ENCODE measurements at places on chromosomes 2 and 18. TPM values are rescaled to one million over a fixed set of nuclear protein-coding genes. Genes with fewer than 3 reads are reported as not detected.
A peak's percentile ranks its signal among the peaks of the same experiment; 100 is the strongest.

SPDYA gene
- 0.28 TPM for total RNA-seq

NT5C1B gene
- not detected for total RNA-seq

B3GNT7 gene
- not detected for total RNA-seq

MAIP1 gene
- 31.8 TPM for total RNA-seq

GRCh38 chr2:76938153-76938552 lies 584.0 kb downstream of the LRRTM4 start:
- H3K36me3 ChIP-seq = no peaks in the 10 kb centered on the region
- no peaks in the 10 kb centered on the region for H3K4me1 ChIP-seq
- H3K4me3 ChIP-seq = no peak overlapping the region

GRCh38 chr18:28404694-28405093 lies 227.8 kb upstream of the CDH2 start:
- no peak for DNase-seq
- no peaks in the 10 kb centered on the region for H3K36me3 ChIP-seq
- no peaks in the 10 kb centered on the region for H3K27me3 ChIP-seq
- no peak overlapping the region for H3K4me3 ChIP-seq

GRCh38 chr18:36328916-36329315 lies 31.4 kb downstream of the FHOD3 start:
- no peak overlapping the region for H3K27ac ChIP-seq
- H3K36me3 ChIP-seq = no peaks in the 10 kb centered on the region
- DNase-seq = no peak
- no peak overlapping the region for H3K4me3 ChIP-seq

DNA sequence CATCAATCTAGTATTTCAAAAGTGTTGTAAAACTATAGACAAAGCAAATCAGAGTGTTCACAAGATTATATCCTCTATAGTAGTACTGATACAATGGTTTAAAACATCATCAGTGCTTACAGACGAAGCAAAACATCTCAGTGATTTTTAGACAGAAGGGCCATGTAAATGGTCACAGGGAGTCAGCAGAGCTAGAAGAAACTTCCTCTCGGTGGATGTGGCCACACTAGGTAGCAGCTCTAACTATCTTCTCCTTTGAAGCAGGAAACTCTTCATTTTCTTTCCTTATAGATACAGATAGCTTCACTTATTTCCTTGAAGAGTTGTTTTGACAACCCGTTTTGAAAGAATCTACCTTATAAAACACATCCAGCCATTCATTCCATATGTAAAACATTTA lies 80.4 kb upstream of the CD226 start:
- H3K4me3 ChIP-seq = no peak overlapping the region
- no peak for DNase-seq
- peaks cover 28% of the 10 kb centered on the region for H3K36me3 ChIP-seq

GRCh38 chr2:230913406-230914143 lies 11.5 kb downstream of the GPR55 start:
- DNase-seq = peak; percentile 25
- H3K36me3 ChIP-seq = no peaks in the 10 kb centered on the region
- no peak overlapping the region for H3K27ac ChIP-seq
- no peaks in the 10 kb centered on the region for H3K27me3 ChIP-seq
- H3K4me3 ChIP-seq = no peak overlapping the region

- no peak overlapping the region for H3K4me3 ChIP-seq
- peaks cover 4% of the 10 kb centered on the region for H3K36me3 ChIP-seq
- no peaks in the 10 kb centered on the region for H3K27me3 ChIP-seq
Measured at GRCh38 chr2:173134703-173135102, 59.1 kb downstream of the MAP3K20 start.

DNA sequence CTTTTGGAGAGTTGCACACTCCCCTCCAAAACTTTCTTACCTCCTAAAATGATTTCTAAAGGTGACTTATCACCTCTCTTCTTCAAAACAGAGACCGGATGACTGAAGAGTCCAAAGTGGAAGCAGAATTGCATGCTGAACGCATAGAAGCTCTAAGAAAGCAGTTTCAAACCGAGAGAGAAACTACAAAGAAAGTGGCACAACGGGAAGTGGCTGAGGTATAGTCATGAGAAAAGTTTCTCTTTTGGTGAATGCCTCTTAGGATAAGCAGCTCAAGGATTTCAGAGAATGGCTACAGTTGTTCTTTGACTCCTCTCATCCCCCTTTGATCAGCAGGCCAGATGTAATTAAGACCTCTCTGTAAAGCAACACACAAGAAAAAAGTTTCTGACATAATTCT lies 73.6 kb downstream of the GTF3C3 start:
- H3K4me3 ChIP-seq = no peak overlapping the region
- no peak for DNase-seq
- H3K27me3 ChIP-seq = no peaks in the 10 kb centered on the region
- H3K4me1 ChIP-seq = no peaks in the 10 kb centered on the region
- no peak overlapping the region for H3K27ac ChIP-seq

DNA sequence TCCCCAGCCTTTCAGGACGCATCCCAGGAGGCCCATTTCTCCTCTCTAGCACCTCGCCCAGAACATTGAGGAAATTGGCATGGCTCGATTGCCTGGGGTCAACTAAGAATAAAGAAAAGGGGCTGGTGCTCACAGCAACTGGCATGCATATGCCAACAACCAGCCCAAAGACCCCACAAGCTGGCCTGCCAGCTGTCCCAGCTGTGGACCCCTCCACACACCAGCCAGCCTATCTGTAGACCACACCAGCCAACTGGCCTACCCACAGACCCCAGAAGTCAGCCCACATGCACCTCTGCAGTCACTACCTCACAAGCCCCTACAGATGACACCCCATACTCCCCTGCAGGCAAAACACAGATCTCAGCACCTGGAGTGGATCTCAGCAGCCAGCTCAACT lies 123.8 kb upstream of the ID2 start:
- H3K36me3 ChIP-seq = no peaks in the 10 kb centered on the region
- no peak overlapping the region for H3K4me3 ChIP-seq
- no peak overlapping the region for H3K27ac ChIP-seq
- no peak for DNase-seq
- no peaks in the 10 kb centered on the region for H3K4me1 ChIP-seq

Measured in SJSA1 (cell line).